ENCODE measurements at places on chromosomes 11 and 22.

GRCh38 chr22:45225732-45226502, 14.8 kb downstream of the KIAA0930 start:
- no peak for DNase-seq

- no peak for DNase-seq
These were observed 336.8 kb downstream of the GUCY1A2 start for GRCh38 chr11:106681435-106681834.

GRCh38 chr22:45628515-45628914, 43.1 kb upstream of the ATXN10 start:
- DNase-seq = no peak

DNA sequence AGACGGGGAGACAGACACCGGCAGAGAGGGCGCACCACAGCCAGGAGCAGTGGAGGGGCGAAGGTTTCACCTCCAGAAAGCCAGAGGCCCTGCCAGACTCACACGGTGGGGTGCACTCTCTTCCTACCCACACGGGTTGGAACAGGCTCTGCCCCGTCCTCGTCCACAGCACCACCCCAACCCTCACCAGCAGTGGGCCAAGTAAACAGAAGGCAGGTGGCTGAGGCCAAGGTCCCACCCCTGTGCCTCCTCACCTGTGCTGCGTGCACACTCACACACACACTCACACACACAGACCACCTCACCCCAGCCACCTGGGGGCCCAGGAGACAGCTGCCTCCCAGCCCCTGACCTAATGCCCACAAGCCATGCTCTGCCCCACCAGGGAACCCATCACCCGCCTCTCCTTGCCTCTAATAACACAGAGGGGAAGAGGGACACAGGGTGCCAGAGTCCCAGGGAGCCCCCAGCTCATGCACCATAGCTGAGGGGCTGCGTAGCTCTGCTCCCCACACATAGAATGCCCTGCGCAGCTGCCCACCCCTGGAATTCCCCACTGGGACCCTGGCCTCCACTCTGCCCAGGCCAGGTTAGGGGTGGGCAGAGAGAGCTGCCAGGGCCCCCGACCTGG, 3.1 kb downstream of the CYB5R3 start:
- DNase-seq = no peak

GRCh38 chr22:26974914-26975803, 317.8 kb downstream of the MIAT start:
- DNase-seq = no peak

GRCh38 chr11:35014346-35014745, 97.9 kb downstream of the PDHX start:
- DNase-seq = no peak

GRCh38 chr11:36605221-36606216, 7.5 kb upstream of the RAG2 start:
- DNase-seq = no peak

- no peak for DNase-seq
These were observed 14.6 kb upstream of the P2RY6 start for GRCh38 chr11:73257342-73258103.

DNA sequence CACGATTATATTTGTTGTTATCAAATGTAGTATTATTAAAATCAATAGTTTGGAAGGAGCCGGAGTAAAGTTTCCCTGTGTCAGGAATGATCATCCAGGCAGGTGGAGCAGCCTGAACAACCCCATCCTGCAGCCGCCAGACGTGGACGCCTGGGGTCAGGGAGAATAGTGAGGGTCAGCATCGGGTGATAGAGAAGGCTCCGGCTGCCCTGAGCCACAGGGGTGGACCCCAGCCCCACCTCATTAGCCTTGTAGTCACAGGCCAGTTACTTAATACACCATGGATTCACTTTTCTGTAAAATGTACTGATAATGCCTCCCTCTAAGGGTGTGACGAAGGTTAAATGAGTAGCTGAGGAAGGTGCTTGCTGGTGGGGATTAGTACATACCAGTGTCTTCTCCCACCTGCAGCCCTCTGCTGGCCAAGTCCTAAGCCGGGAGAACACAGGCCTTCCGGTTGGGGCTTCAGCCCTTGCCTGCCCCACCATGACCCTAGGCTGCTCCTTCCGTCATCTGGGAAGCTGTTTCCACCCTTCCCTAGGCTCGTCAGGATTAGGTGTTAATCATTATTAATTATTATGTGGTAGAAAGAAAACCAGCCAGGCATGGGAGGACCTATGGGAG, 14.9 kb downstream of the TMEM121B start:
- DNase-seq = no peak

DNA sequence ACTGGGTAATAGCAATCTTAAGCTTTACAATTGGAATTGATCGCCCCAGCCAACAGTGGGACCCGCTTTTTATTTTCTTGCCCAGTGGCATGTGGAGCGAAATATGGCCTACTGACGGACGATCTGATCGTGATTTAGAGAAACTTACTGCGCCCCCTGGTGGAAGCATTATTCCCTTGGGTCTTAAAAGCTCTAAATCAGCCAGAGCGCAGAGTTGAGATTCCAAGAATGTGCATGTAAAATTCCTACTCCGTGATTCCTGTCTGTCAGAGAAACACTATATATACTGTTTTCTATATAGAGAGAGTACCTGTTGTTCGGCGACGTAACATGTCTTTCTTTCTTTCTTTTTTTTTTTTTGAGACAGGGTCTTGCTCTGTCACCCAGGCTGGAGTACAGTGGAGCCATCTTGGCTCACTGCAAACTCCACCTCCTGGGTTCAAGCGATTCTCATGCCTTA, 3.7 kb upstream of the DPF2 start:
- peak; percentile 79 for DNase-seq

- no peak for DNase-seq
These were observed 15.2 kb downstream of the DDX17 start for GRCh38 chr22:38490915-38491314.

- no peak for DNase-seq
These were observed 1.2 kb downstream of the CD3D start for GRCh38 chr11:118341261-118341660.

DNA sequence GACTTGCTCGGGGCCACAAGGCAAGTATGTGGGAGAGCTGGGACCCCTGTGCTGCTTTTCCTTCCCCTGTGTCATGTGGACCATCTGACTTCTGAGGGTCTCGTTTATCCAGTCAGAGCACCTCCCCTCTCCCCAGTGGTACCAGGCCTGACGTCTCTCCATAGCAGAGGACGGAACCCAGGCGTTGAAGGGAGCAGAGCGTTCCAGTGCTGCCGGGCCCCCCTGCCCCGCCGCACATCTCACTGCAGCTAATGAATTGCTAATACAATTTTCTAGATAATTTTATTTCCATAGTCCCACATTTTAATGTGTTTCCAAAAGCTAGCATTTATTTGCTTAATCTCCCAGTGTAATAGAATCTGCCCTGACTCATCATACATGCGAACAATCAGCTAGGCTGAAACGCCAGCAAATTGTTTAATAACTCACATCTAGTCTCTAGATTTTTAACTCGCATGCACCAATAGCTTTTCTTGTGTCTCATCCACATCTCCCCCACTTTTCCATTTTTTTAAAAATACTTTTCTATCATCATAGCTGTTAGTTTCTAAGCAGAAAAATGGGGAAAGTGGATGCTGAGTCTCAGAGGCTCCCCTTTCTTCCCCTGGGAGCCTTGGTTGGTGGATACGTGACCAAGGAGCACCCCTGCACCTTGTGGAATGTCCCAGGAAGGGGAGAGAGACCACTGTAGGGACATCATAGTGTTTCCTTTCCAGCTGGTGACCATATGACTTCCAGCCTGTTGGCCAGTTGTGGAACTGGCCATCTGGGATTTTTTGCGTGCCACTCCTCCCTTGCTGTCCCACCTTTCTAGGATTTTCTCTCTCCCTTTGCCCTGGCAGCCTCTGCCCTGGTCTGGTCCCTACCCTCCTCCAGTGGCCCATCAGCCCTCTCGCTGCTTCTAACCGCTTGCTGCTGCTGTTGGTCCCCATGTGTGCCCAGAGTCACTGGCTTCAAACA, 58.6 kb upstream of the NNMT start:
- no peak for DNase-seq

DNA sequence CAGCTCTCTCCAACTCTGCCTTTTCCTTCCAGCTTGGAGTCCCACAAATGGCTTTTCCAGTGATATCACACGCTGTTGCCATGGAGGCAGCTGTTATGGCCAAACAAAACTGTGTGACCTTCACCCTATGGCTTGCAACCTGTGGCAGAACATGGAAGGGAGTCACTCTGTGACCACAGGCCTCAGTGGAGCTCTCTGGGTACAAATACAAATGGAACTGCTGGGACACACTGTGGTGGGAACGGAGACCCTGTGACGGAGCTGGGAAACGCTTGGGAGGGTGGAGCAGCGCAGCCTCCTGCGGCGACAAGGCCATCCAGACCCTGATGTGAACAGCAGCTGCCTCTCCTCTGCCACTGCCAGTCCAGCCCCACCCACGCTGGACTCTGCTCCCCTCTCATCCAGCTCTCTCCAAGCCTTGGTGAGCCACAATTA, 162.5 kb downstream of the ETS1 start:
- DNase-seq = no peak

GRCh38 chr11:42013656-42014201, 554.3 kb upstream of the LRRC4C start:
- DNase-seq = no peak

DNA sequence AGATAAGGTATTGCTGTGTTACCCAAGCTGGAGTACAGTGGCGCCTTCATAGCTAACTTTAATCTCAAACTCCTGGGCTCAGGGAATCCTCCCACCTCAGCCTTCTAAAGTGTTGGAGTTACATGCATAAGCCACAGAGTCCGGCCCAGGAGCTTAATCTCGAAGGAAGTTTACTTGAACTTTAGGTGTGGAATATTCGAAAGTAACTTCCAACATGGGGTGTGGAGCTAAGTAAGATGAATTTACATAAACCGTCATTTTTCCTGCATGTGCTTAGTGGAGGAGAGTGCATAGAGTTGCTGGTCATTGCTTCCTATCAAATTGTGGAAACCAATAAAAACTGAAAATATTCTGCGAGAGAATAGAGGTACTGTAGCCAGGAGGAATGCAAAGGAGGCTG, 1.5 kb downstream of the ATG13 start:
- no peak for DNase-seq

DNA sequence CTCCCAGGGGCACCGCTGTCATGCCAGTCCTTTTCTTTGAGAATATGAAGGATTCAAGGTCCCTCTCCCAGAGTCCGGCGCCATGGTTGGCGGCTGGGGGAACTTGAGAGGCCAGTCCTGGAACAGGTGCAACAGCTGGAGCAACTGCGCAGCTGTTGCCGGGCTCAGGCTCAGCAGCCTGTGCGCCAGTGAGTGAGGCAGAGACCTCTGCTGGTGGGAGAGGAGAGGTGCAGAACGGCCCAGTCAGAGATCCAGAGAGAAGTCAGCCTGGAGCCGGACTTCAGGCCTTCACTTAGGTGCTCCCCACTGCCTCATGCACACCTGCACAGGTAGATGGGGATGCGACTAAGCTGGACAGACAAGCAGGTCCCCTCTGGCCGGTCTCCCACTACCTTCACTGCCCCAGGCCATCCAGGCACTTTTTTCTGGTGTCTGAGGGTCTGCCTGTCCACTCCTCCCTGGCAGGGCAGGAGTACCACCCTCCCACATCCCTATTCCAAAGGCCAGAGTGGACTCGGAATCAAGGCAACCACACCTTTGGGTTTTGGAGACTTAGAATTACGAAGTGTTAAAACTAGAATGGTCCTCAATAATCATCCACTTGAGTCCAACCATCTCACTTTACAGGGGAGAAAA, 4.6 kb downstream of the CHRDL2 start:
- DNase-seq = peak; percentile 25

- DNase-seq = no peak
These were observed 24.4 kb upstream of the ALG8 start for GRCh38 chr11:78163828-78164227.

GRCh38 chr11:78869293-78869692, 294.6 kb upstream of the NARS2 start:
- no peak for DNase-seq

- no peak for DNase-seq
These were observed 5.7 kb upstream of the SCGB1A1 start for GRCh38 chr11:62413060-62413696.

DNA sequence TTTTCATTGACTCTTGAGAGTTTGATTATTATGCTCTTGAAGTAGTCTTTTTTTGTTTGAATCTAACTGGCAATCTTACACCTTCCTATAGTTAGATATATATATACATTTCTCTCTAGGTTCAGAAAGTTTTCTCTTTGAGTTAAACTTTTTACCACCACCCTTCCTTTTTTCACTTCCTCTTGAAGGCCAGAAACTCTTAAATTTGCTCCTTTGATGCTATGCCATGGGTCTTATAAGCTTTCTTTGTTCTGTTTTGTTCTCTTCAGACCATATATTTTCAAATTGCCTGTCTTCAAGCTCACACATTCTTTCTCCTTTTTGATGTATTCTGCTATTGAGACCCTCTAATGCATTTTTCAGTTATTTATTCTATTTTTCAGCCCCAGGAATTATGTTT, 513.5 kb upstream of the CNTN5 start:
- DNase-seq = no peak

DNA sequence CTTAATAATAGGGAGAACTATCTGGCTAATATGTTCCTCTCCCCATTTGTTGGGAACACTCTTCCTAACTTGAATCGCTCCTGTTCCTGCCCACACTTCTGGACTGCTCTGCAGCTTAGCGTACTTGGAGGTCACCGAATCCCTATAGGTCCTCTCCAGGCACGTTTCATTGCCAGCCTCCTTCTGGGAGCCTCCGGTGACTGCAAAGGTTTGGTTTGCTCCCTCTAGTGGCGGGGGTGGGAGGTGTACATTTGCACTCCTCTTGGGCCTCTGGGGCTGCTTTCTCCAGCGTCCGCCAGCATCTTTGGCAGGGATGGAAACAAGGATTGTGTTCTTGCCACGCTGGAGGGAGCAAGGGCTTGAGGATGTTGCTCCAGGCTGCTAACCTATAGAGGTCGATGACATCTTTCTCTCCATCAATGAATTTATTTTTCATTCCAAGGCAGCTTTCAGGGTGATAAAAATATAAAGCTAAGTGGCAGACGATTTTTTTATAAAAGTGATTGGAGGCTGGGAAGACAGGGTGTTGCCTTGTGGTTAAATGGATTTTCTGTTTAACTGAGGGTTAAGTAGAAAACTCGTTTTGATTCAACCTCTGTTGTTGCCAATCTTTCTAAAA, 48.7 kb downstream of the TSPAN18 start:
- peak; percentile 22 for DNase-seq

GRCh38 chr11:48036011-48036410, 55.7 kb downstream of the PTPRJ start:
- DNase-seq = no peak

DNA sequence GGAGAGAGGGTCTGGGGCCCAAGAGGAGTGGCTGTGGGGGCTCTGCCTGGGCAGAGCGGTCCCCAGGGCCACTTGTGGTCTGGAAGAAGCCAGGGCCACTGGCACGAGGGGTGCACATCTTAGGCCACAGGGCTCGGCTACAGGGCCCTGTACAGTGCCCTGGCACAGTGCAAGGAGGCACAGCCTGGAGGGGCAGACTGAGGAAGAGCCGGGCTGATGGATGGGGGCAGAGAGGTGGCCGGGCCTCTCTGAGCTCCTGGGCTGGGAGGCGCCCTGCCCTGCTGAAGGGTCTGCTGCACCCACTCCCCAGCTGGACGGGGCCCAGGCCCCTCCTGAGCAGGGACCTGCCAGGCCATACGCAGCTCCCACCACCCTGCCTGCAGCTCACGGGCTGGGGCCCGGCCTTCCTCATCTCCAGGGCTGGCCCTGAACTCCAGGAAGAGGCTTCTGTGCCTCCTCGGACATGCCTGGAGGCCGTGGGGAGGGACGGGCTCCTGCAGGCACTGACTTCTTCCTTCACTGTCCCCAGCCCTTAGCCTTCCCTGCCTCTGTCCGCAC, 123.5 kb downstream of the CACNA1I start:
- no peak for DNase-seq
